ENCODE measurements at places on chromosomes 16 and 17.

DNA sequence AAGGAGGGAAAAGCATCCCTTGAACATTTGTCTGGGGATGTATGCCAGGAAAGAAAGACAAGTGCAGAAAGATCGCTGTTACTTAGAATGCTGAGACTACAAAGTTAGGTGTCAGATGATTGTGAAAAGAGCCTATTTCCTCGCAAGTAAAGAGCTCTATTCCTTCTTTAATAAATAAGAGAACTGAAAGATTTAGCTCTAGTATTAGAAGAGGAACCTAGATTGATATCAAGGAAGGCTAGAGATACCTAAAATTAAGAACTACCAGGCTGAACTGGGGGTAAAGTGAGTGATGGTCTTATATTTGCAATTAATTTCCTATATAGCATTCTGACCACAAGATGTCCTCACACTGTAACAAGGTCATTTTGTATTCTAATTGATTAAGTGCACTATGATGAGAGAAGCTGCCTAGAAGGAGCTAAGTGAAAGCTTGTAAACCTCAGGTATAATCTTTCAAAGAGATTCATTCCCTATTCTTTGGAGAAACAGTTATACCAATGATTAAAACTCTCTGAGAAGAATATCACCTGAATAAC, 62.3 kb downstream of the SSH2 start:
- no peak for DNase-seq

- no peak for DNase-seq
Observed at GRCh38 chr17:41530062-41531048, 2.2 kb upstream of the KRT19 start.

DNA sequence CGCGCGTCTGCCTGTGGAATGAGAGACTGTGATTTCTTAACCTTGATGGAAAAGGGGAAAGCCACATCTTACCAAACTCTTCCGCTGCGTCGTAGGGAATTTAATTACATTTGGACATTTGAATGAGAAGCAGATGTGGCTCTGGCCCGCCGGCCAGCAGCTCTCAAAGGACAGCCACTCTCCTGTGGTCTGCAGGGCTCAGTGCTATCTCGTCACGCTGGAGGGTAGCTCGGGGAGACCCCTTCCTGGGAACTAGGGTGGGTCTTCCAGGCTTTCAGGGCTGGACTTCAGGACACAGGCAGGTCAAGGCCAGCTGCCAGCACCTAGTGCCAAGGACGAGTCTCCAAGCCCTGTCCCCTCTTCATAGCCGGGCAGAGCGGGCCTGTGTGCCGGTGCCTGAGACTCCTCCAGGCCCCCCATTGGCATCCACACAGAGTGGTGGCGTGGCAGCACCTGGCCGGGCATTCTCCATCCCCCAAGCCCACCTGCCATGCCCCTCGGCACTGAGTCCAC, 15.9 kb upstream of the TBX2 start:
- DNase-seq = no peak

- DNase-seq = no peak
Observed at GRCh38 chr16:997440-998051, 16.0 kb downstream of the SOX8 start.

- no peak for DNase-seq
Observed at GRCh38 chr17:50697062-50697461, 10.7 kb downstream of the ANKRD40 start.

DNA sequence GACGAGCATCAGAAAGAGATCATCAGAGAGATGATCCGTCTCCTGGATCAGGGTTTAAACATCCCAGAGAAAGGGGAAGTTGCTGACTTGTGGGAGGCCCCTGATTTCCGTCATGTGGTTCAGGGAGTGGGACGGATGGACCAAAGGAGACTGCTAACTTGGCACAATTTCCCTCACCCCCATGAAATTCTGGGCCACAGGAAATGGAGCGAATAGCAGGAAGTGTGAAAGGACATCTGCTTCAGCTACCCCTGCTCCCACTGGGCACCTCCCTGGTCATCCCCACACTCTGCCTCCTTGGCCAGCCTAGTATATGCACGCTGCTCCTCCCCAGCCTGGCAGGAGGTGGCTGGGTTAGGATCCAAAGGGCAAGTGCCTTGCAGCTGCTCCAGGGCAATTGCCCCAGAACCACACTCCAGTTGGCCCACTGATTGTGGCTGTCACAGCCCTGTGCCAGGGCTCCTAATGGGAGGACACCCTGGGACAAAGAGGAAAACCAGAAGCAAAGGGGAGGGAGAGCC, 1.3 kb downstream of the ARRB2 start:
- no peak for DNase-seq

- DNase-seq = no peak
Observed at GRCh38 chr17:17189559-17189958, 16.6 kb downstream of the PLD6 start.

DNA sequence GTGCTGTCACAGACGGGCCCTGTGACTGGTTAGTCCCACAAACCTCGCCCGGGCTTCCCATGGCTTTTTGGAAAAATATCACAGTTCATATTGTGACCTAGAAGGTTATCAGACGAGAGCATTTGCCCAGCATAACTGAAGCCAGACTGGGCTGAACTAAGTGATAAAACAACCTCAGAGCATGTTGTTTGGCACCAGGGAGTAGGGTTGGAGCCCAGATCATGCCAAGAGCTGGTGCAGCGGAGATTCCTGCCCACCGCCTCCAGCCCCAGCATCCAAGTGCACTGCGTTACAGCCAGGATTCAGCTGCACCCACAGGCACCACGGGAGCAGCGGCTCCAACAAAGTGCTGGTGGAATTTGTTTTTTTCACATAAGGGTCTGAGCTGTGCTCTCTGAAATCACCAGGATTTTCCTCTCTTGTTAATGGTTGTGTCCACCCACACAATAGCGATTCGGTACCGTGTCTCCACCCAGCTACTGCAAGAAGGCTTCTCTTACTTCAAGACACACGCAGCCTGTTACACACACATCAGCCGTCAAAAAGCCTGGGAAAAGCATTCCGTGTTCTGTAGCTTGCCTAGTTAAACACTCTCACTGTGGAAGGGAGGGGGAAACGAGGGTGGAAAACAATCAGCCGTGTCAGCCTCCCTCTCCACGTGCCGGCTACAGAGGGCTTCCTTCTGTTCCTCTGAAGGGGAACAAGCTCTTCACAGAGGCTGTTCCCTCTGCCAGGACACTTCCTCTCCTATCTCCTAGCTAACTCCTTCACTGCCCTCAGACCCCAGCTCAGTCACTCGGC, 273.8 kb downstream of the C16orf95 start:
- no peak for DNase-seq

- DNase-seq = no peak
Observed at GRCh38 chr16:85309656-85310587, 197.7 kb upstream of the CIBAR2 start.

All from glutamatergic neuron (in vitro differentiated cells).